Immature natural killer cell (primary cell): ENCODE measurements at places on chromosomes 11 and 22.
A peak's percentile ranks its signal among the peaks of the same experiment; 100 is the strongest.

GRCh38 chr22:31160328-31160978, 471 bp downstream of the RNF185 start:
- H3K4me1 ChIP-seq: peaks cover 48% of the 10 kb centered on the region
- H3K27me3 ChIP-seq: peaks cover 4% of the 10 kb centered on the region
- no peaks in the 10 kb centered on the region for H3K36me3 ChIP-seq
- DNase-seq: no peak
- H3K4me3 ChIP-seq: peak overlapping the region; percentile 99
- peak overlapping the region; percentile 99 for H3K27ac ChIP-seq

DNA sequence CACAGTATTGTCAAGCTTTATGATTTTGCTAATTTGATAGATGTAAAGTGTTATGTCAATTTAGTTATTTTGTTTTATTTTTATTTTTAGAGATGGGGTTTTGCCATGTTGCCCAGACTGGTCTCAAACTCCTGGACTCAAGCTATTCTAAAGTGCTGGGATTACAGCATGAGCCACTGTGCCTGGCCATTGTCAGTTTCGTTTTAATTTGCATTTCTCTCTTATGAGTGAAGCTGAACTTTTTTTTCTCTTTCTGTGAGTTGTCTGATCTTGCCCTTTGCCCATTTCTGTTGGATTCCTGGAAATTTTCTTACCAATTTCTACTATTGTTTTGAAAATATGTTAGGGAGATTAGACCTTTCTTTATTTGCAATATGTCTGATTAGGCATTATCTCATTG, 15.5 kb downstream of the NEU3 start:
- peaks cover 1% of the 10 kb centered on the region for H3K27me3 ChIP-seq
- DNase-seq: no peak
- H3K27ac ChIP-seq: no peak overlapping the region

DNA sequence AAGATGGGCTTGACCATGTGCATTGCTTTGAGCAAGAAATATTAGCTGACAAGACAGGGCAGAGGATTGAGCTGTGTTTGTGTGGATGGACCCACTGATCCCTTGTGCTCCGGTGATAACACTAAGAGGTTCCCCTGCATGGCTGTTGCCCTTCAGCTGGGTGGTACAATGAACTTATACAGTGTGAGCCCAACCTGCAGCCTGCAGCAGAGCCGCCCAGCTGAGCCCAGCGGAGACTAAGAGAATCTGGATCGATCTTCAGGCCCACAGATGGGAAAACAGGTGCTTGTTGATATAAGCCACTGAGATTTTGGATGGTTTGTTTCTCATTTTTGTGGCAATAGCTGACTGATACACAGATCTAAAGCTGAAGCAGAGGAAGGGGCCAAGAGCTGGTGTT, 177.4 kb upstream of the SYT13 start:
- no peak overlapping the region for H3K27ac ChIP-seq
- peaks cover 2% of the 10 kb centered on the region for H3K27me3 ChIP-seq
- no peaks in the 10 kb centered on the region for H3K36me3 ChIP-seq
- no peaks in the 10 kb centered on the region for H3K4me1 ChIP-seq

DNA sequence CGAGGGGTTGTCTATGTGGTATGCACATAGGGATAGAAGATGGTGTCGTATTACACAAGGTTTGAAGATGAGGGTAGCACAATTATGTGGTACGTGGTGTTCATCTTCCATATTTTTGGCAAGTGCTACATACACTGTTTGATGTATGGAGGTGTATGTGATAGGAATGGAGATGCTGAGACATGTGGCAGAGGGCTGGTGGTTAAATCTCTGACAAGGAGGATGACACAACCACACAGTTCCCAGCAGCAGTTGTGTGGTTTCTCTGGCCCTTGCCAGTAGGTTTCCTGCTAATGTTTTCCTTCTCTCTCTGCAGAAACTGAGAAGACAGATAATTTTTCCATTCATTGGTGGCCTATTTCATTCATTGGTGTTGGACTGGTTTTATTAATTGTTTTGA, 17.0 kb downstream of the NCR3LG1 start:
- H3K27me3 ChIP-seq: no peaks in the 10 kb centered on the region
- no peak for DNase-seq
- H3K4me3 ChIP-seq: no peak overlapping the region
- H3K36me3 ChIP-seq: peaks cover 74% of the 10 kb centered on the region
- H3K4me1 ChIP-seq: peaks cover 7% of the 10 kb centered on the region

DNA sequence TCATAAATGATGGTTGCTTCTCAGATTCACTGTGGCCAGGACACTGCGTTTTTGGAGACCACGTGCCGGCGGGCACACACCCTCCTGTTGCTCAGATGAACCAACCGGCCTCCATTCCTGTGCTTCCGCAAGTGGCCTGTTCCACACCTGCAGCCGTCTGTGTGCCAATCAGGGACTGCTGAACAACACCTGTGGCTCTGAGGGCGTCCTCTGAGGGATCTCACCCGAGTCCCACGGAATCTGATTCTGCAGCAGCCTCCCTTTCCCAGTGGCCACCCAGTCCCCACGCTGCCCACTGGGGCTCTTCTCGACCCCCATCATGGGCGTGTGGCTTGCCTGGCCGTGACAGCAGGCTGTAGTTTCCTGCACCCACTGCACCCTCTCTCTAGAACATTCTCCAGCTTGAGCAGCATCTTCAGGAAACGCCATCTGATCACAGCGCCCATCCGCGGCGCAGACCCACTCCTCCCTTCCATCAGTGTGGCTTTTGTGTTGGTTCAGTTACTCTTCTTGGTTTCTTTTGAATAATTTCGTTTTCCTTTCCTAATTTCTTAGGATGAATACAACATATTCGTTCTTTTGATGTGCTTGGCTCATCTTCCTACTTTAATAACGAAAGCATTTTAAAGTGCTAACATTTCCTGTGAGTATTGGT, 100.3 kb upstream of the SLC22A12 start:
- no peaks in the 10 kb centered on the region for H3K36me3 ChIP-seq
- no peak overlapping the region for H3K4me3 ChIP-seq
- DNase-seq: no peak
- H3K27ac ChIP-seq: no peak overlapping the region

GRCh38 chr22:39558950-39559349, 11.6 kb upstream of the CACNA1I start:
- H3K27me3 ChIP-seq: peaks cover 15% of the 10 kb centered on the region
- H3K36me3 ChIP-seq: no peaks in the 10 kb centered on the region
- no peak overlapping the region for H3K4me3 ChIP-seq
- peaks cover 6% of the 10 kb centered on the region for H3K4me1 ChIP-seq
- H3K27ac ChIP-seq: no peak overlapping the region

DNA sequence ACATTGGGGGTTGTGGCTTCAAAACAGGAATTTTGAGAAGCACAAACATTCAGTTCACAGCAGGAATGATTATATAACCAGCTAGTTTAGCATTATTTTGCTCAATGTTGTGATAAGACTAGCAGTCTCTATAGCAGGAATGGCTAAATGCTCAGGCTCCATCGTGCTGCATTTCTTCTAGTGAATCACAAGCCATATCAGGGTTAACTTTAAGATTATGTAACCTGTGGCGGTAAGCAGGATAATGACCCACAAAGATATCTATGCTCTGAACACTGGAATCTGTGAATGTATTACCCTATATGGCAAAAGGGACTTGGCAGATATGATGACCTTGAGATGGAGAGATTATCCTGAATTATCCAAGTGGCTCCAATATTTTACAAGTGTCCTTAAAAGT, 14.8 kb downstream of the FSHB start:
- no peaks in the 10 kb centered on the region for H3K36me3 ChIP-seq
- no peaks in the 10 kb centered on the region for H3K4me1 ChIP-seq
- no peak for DNase-seq
- H3K4me3 ChIP-seq: no peak overlapping the region
- no peaks in the 10 kb centered on the region for H3K27me3 ChIP-seq

- DNase-seq: peak; percentile 48
- H3K27ac ChIP-seq: peak overlapping the region; percentile 29
- no peak overlapping the region for H3K4me3 ChIP-seq
- H3K36me3 ChIP-seq: no peaks in the 10 kb centered on the region
- H3K27me3 ChIP-seq: no peaks in the 10 kb centered on the region
Measured at GRCh38 chr11:38791346-38791961, 2193.4 kb upstream of the RAG2 start.

DNA sequence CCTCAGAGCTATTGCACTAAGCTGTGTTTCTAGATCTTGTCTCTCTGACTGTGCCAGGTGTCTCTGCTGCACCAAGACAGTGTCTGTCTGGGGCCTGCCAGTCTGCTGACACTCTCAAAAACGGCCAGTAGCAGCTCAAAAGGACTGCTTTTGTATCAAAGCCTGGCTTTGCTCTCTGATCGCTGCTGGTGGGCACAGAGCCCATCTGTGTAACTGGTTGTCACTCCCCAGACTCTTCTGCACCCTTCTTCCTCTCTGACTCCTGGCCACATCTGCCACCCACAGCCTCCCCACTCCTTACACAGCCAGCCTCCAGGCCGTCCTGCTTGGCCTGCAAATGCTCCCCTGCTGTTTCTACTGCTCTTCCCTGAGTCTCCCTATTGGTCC, 26.5 kb downstream of the MED15 start:
- peaks cover 78% of the 10 kb centered on the region for H3K4me1 ChIP-seq
- peak overlapping the region; percentile 96 for H3K27ac ChIP-seq
- H3K4me3 ChIP-seq: peak overlapping the region; percentile 44
- H3K27me3 ChIP-seq: no peaks in the 10 kb centered on the region
- H3K36me3 ChIP-seq: peaks cover 3% of the 10 kb centered on the region

DNA sequence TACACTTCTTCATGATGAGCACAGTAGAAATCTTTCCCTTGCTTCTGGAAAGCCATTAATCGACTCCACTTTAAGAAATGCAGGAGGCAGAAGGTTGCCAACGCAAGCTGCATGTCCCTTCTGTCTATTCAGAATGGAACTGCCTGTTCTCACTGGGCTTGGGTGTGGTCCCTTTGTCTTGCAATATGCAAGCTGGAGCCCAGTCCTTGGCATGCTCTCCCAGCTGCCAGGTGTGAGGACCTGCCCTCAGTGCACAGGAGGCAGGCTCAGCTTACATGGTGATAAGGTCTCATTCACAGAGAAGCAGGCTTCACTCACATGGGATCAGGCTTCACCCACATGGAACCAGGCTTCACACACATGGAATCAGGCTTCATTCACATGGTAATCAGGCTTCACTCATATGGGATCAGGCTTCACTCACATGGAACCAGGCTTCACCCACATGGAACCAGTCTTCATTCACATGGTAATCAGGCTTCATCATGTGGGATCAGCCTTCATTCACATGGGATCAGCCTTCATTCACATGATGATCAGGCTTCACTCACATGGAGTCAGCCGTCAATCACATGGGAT, 59.2 kb upstream of the USP47 start:
- H3K4me1 ChIP-seq: no peaks in the 10 kb centered on the region
- peaks cover 3% of the 10 kb centered on the region for H3K27me3 ChIP-seq
- no peak overlapping the region for H3K27ac ChIP-seq
- no peak overlapping the region for H3K4me3 ChIP-seq
- no peaks in the 10 kb centered on the region for H3K36me3 ChIP-seq
- no peak for DNase-seq

- H3K27ac ChIP-seq: no peak overlapping the region
- no peaks in the 10 kb centered on the region for H3K4me1 ChIP-seq
- DNase-seq: no peak
- no peak overlapping the region for H3K4me3 ChIP-seq
Measured at GRCh38 chr11:78982473-78982872, 407.8 kb upstream of the NARS2 start.

- DNase-seq: no peak
- no peak overlapping the region for H3K4me3 ChIP-seq
- H3K27me3 ChIP-seq: peaks cover 1% of the 10 kb centered on the region
- H3K4me1 ChIP-seq: no peaks in the 10 kb centered on the region
- no peaks in the 10 kb centered on the region for H3K36me3 ChIP-seq
Measured at GRCh38 chr11:65060913-65061408, 2.6 kb upstream of the NAALADL1 start.

DNA sequence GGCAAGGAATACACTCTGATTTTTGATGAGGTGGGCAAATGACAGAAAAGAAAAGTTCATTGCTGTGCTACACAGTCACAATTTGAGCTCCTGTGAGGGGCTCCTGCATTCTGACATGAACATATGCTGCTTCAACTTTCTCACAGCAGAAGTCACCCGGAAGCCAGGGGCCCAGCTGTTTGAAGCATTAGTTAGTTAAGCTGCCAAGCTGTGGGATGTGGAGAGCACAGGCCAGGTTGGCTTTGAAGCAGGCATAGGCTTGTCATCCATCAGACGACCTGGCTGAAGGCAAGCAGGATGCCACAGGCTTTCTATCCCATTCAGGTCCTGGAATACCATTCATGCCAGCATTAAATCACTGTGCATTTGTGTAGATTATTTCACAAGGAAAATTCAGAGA, 63.1 kb downstream of the MTNR1B start:
- H3K27ac ChIP-seq: no peak overlapping the region
- no peaks in the 10 kb centered on the region for H3K4me1 ChIP-seq
- H3K27me3 ChIP-seq: peaks cover 2% of the 10 kb centered on the region
- no peak for DNase-seq

- no peaks in the 10 kb centered on the region for H3K36me3 ChIP-seq
- peak overlapping the region; percentile 86 for H3K27ac ChIP-seq
- H3K4me1 ChIP-seq: peaks cover 40% of the 10 kb centered on the region
- peak overlapping the region; percentile 72 for H3K4me3 ChIP-seq
- peak; percentile 61 for DNase-seq
Measured at GRCh38 chr22:44603767-44604166, 98.2 kb upstream of the PRR5 start.

DNA sequence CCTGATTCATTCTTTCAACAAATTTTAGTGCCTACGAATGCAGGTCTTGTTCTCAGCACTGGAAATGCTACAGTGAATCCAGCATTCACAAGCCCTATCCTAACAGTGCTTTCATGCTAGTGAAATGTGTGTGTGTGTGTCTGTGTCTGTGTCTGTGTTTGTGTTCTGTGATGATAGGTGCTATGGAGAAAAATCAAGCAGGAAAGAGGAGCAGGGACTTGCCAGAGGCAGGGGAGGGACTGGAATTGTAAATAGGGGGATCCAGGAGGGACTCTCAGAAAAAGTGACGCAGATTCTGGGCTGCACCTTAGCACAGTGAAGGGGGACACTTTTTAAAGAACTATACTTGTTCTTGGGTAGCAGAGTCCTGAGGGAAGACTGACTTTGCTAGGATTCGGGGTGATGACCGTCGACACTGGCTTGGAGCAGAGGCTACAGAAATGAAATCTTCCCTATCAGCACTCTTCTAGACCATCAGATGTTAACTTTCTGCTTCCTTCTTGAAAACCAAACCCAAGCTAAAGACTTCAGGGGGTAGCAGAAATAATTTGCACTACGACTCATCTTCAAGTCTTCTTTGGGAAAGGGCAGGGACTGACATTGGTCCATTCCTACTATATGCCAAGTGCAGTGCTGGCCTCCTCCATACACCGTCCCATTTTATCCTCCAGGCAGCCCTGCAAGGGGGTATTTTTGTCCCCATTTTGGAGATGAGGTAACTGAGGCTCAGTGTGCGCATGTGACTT, 39.3 kb upstream of the PTPRJ start:
- no peaks in the 10 kb centered on the region for H3K36me3 ChIP-seq
- no peaks in the 10 kb centered on the region for H3K27me3 ChIP-seq
- H3K4me1 ChIP-seq: peaks cover 5% of the 10 kb centered on the region
- H3K4me3 ChIP-seq: no peak overlapping the region
- H3K27ac ChIP-seq: no peak overlapping the region

- peak overlapping the region; percentile 1 for H3K27ac ChIP-seq
- peaks cover 15% of the 10 kb centered on the region for H3K4me1 ChIP-seq
- H3K36me3 ChIP-seq: no peaks in the 10 kb centered on the region
- no peak for DNase-seq
Measured at GRCh38 chr11:100863080-100863581, 176.0 kb downstream of the ARHGAP42 start.

GRCh38 chr11:12749442-12749841, 75.2 kb downstream of the TEAD1 start:
- no peak overlapping the region for H3K4me3 ChIP-seq
- H3K36me3 ChIP-seq: no peaks in the 10 kb centered on the region
- no peak for DNase-seq
